Glutamatergic neuron (in vitro differentiated cells): ENCODE measurements at places on chromosomes 4 and X.

GRCh38 chr4:100340512-100341485 lies 150.5 kb upstream of the DDIT4L start:
- H3K27me3 ChIP-seq, result peaks cover 3% of the 10 kb centered on the region
- H3K27ac ChIP-seq, result no peak overlapping the region
- no peaks in the 10 kb centered on the region for H3K36me3 ChIP-seq
- no peak for DNase-seq

- DNase-seq, result no peak
- H3K36me3 ChIP-seq, result no peaks in the 10 kb centered on the region
- H3K4me1 ChIP-seq, result peaks cover 8% of the 10 kb centered on the region
- H3K27me3 ChIP-seq, result peaks cover 5% of the 10 kb centered on the region
- no peak overlapping the region for H3K4me3 ChIP-seq
These were observed 19.7 kb downstream of the TLR7 start for GRCh38 chrX:12886545-12886944.

GRCh38 chr4:123339507-123340380 lies 56.9 kb upstream of the SPRY1 start:
- no peak for DNase-seq
- H3K27ac ChIP-seq, result no peak overlapping the region
- H3K4me1 ChIP-seq, result peaks cover 4% of the 10 kb centered on the region

DNA sequence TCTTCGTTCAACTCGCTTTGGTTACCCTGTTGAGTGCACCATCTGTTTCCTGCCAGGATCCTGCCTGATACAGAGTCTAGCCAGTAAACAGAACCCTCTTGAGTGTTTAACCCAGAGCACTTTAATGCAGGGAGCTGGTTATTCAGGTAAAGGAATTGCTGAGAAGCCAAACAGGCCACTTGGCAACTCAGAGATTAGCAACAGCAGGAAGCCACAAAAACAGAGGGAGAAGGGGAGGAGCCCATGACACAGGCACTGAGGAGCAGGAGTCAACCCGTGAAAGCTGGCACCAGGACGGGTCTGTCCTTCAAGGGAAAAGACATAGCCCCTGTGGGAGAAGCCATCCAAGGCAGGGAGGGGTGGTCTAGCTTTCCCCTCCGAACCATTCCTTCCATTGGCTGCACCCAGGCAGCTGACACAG lies 641.4 kb downstream of the ZNF674 start:
- H3K4me1 ChIP-seq, result peaks cover 9% of the 10 kb centered on the region
- no peaks in the 10 kb centered on the region for H3K27me3 ChIP-seq
- no peak for DNase-seq
- H3K27ac ChIP-seq, result peak overlapping the region; percentile 43
- no peak overlapping the region for H3K4me3 ChIP-seq
- no peaks in the 10 kb centered on the region for H3K36me3 ChIP-seq

- DNase-seq, result no peak
- H3K4me3 ChIP-seq, result no peak overlapping the region
- no peaks in the 10 kb centered on the region for H3K36me3 ChIP-seq
- no peaks in the 10 kb centered on the region for H3K27me3 ChIP-seq
These were observed 225.1 kb downstream of the NR3C2 start for GRCh38 chr4:148216866-148217814.
